ENCODE measurements at places on chromosomes 6 and 20.

- H3K4me1 ChIP-seq: no peaks in the 10 kb centered on the region
- peak; percentile 68 for DNase-seq
- no peak overlapping the region for H3K27ac ChIP-seq
- H3K36me3 ChIP-seq: no peaks in the 10 kb centered on the region
- H3K4me3 ChIP-seq: peak overlapping the region; percentile 49
- no peaks in the 10 kb centered on the region for H3K27me3 ChIP-seq
Measured at GRCh38 chr20:63497946-63498935, 642 bp downstream of the EEF1A2 start.

DNA sequence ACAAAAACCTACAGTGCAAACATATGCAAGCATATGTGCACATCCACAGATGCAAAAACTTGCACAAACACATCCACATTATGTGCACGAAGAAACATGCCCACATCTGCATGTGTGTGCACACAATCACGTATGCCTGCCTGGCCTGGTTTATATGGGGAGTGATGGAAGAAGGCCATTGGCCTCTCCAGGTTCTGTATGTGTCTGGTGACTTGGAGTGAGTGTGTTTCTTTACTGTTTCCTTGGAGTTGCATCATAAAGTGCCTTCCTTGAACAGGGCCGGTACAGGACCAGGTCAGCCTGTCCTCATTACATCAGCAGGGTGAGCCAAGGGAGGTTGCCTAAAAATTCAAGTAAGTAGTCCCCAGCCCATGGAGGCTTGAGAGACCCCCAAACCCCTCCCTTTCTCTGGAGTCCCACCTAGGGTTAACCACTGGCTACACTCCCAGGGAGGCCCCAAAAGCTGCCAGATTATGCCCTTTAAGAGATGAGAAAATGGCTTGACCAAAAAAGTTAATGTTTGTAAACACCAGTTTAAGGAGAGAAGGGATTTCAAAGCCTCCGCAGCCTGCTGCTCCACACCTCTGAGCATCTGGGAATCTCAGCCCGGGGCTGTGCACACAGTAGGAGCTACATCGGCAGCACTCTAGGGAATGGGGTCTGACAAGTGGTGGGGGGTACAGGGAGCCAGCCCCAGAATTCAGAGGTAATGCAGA lies 140.8 kb downstream of the VEGFA start:
- H3K27me3 ChIP-seq: no peaks in the 10 kb centered on the region
- H3K4me3 ChIP-seq: peak overlapping the region; percentile 37
- DNase-seq: no peak
- H3K4me1 ChIP-seq: peaks cover 36% of the 10 kb centered on the region
- H3K27ac ChIP-seq: peak overlapping the region; percentile 92

DNA sequence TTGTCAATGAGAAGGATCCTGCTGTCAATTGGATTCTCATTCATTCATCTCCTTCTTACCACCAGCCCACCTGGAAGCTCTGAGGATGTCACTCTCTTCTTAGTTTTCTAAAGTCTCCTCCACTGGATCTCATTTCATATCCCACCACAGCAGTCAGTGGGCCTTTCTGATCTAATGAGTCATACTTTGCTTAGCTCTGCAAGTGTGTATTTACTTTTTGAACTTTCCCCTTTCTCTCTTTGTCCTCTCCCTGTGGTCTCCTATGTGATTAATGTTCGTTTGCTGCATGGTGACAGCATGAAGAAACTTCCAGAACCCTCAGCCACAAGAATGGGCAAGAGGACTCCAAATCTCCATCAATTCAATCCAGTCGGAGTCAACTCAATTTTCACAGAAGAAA lies 63.6 kb upstream of the SYNDIG1 start:
- H3K27ac ChIP-seq: no peak overlapping the region
- H3K36me3 ChIP-seq: peaks cover 1% of the 10 kb centered on the region
- H3K27me3 ChIP-seq: peaks cover 17% of the 10 kb centered on the region
- no peak overlapping the region for H3K4me3 ChIP-seq

DNA sequence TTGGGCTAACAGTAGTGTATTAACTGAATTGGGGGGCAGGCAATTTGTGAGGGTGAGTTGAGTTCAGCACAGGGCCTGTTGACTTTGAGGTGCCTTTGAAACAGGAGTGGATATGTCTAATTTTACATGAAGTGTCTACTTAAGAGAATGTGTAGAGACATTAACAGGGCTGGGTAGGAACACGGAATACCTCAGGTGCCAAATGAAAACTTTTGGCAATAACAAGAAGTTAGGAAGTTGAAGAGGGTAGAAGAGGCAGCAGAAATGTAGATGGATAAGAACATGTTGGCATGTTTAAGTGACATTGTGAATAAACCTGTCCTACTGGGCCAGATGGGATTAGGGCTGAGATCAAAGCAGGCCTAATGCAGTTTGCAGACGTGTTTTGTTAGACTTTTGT lies 117.0 kb downstream of the SLC16A10 start:
- no peak for DNase-seq
- peaks cover 3% of the 10 kb centered on the region for H3K4me1 ChIP-seq
- no peaks in the 10 kb centered on the region for H3K27me3 ChIP-seq
- H3K4me3 ChIP-seq: no peak overlapping the region
- no peaks in the 10 kb centered on the region for H3K36me3 ChIP-seq
- no peak overlapping the region for H3K27ac ChIP-seq

- H3K36me3 ChIP-seq: no peaks in the 10 kb centered on the region
- H3K4me3 ChIP-seq: no peak overlapping the region
- peaks cover 4% of the 10 kb centered on the region for H3K27me3 ChIP-seq
- no peaks in the 10 kb centered on the region for H3K4me1 ChIP-seq
Measured at GRCh38 chr20:54004445-54004844, 65.9 kb downstream of the BCAS1 start.

DNA sequence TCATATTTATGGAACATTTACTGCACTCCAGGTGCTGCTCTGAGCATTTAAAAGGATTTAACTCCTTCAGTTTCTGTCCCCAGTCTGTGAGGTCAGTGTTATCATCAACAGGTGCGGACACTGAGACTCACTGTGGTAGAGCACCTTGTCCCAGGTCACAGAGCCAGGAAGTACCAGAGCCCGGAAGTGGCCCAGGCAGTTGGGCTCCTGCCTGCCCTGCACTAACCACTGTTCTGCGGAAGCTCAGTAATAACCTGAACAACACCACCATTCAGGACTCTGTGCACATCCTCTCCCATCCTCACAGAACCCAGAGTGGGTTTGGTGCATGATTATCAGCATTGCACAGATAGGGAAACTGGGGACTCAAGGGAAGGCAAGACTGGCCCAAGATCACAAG lies 16.8 kb upstream of the SIRPG start:
- no peak for DNase-seq
- H3K36me3 ChIP-seq: no peaks in the 10 kb centered on the region
- no peak overlapping the region for H3K27ac ChIP-seq
- peaks cover 4% of the 10 kb centered on the region for H3K4me1 ChIP-seq

- H3K27ac ChIP-seq: no peak overlapping the region
- DNase-seq: no peak
- H3K36me3 ChIP-seq: no peaks in the 10 kb centered on the region
- H3K4me1 ChIP-seq: peaks cover 14% of the 10 kb centered on the region
Measured at GRCh38 chr20:2767768-2768631, 32.4 kb downstream of the CPXM1 start.

DNA sequence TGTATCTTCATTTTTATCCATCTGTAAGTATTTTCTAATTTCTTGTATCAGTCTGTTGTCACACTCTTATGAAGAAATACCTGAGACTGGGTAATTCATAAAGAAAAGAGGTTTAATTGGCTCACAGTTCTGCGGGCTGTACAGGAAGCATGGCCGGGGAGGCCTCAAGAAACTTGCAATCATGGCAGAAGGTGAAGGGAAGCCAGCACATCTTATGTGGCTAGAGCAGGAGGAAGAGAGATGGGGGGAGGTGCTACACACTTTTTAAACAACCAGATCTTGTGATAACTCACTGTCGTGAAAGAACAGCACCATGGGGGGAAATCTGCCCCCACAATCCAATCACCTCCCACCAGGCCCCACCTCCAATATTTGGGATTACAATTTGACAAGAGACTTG lies 10.9 kb upstream of the BCKDHB start:
- no peak for DNase-seq
- H3K4me3 ChIP-seq: no peak overlapping the region
- peaks cover 30% of the 10 kb centered on the region for H3K27me3 ChIP-seq
- no peaks in the 10 kb centered on the region for H3K36me3 ChIP-seq
- H3K4me1 ChIP-seq: no peaks in the 10 kb centered on the region

DNA sequence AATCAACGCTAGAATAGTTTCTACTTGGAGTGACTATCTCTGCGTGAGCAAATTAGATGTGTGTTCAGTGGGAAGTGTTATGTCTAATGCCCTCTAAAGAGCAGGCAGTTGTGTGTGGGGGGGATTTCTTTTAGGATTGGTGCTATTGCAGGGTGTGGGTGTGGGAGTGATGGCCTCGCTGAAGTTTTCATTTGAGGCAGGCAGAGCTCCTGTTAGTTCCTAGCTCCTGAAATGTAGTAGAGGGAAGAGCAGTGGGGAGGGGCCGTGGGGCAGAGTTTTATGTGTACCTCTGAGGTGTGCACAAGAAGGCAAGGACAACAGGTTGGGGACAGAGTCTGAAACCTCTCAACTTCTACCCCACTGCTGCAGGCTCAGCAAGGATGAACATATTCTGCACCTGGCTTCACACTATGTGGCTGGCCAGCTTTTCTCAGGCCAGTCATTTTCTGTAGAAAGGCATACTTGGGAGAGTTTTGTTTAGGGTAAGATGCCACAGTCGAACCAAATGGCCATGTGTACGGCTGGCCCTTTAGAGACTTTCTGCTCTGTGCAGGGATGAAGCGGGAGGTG lies 229.2 kb upstream of the SUPT3H start:
- H3K27me3 ChIP-seq: no peaks in the 10 kb centered on the region
- no peak for DNase-seq
- peaks cover 20% of the 10 kb centered on the region for H3K4me1 ChIP-seq
- H3K4me3 ChIP-seq: no peak overlapping the region
- H3K36me3 ChIP-seq: no peaks in the 10 kb centered on the region

DNA sequence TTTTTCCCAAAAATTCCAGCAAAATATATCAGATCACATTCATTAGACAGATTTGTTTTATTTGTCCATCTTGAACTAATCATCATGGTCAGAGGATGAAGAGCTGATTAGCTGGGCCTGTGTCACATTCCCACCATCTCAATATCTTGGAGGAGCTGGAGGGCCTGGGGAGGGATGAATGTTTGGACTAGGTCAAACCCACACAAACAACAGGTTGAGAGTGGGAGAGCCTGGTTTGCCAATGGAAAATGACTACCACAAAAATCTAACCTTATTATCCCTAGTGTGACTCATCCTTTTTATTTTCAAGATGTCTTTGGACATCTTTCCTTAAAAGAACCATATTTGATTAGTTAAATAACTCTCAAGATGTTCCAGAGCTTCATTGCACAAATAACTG lies 242.4 kb downstream of the OGFRL1 start:
- peaks cover 7% of the 10 kb centered on the region for H3K27me3 ChIP-seq
- H3K36me3 ChIP-seq: no peaks in the 10 kb centered on the region
- no peak overlapping the region for H3K27ac ChIP-seq
- H3K4me1 ChIP-seq: no peaks in the 10 kb centered on the region
- no peak for DNase-seq

DNA sequence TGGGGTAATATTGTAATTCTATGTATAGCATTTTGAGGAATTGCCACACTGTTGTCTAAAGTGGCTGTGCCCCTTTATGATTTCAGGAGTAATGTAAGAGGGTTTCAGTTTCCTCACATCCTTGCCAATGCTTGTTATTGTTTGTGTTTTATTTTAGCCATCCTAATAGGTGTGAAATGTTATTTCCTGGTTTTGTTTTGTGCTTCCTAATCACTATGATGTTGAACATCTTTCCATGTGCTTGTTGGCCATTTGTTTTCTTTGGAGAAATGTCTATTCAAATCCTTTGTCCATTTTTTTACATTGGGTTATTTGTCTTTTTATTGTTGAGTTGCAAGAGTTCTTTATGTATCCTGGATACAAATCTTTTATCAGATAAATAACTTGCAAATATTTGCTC lies 97.3 kb upstream of the MLIP start:
- H3K4me1 ChIP-seq: peaks cover 19% of the 10 kb centered on the region
- H3K27ac ChIP-seq: no peak overlapping the region
- no peak overlapping the region for H3K4me3 ChIP-seq
- H3K27me3 ChIP-seq: no peaks in the 10 kb centered on the region

DNA sequence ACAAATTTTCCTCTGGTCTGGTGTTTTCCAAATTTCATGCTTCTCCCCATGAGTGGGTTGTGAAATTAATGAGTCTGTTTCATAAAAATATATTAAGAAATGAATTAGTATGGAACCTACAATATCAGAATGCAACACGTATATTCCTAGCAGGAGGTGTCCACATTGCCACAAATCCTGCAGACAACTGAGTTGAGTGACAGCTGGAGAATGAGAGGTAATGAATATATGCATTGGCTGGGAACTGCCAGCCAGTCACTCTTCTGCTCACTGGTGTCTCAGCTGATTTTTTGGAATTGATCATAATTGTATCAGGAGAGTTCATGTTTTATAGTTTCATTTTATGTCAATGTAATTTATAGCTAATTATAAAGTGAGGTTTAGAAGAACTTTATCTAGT lies 6.3 kb upstream of the ARFGEF3 start:
- no peaks in the 10 kb centered on the region for H3K4me1 ChIP-seq
- H3K36me3 ChIP-seq: peaks cover 8% of the 10 kb centered on the region
- DNase-seq: no peak
- H3K4me3 ChIP-seq: no peak overlapping the region
- H3K27ac ChIP-seq: no peak overlapping the region
